ENCODE measurements at places on chromosomes 12 and 14. TPM values are rescaled to one million over a fixed set of nuclear protein-coding genes. Genes with fewer than 3 reads are reported as not detected.

The NKX2-1 gene
- not detected for total RNA-seq

The SLC2A14 gene
- total RNA-seq: 0.58 TPM

DNA sequence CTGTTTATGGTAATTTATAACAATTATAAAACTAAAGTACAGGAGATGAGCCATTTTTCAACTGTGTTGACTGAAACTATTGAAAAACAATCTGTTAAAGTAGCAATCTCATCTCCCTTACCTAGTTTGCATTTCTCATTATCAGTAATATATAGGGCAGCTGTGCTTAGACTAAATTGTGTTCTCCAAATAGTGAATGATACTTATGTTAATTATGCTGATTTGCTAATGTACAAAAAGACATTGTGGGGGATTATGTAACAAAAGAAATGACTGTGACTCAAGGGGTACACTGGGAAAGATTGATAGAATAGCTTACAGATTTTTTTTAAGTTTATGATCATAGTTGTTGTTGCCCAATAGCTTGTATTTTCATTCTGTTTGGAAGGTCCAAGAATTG, 207.7 kb downstream of the FUT8 start:
- no peaks in the 10 kb centered on the region for H3K27me3 ChIP-seq
- H3K4me1 ChIP-seq: no peaks in the 10 kb centered on the region

GRCh38 chr12:121087467-121088194, 45.0 kb upstream of the P2RX7 start:
- no peak for ATAC-seq
- H3K27me3 ChIP-seq: no peaks in the 10 kb centered on the region
- H3K27ac ChIP-seq: peak overlapping the region; percentile 23
- no peak overlapping the region for H3K4me3 ChIP-seq
- H3K4me1 ChIP-seq: peaks cover 15% of the 10 kb centered on the region

GRCh38 chr14:54653712-54654469, 87.0 kb downstream of the SAMD4A start:
- H3K36me3 ChIP-seq: no peaks in the 10 kb centered on the region
- no peaks in the 10 kb centered on the region for H3K4me1 ChIP-seq
- no peak overlapping the region for H3K27ac ChIP-seq
- no peak for ATAC-seq
- H3K27me3 ChIP-seq: peaks cover 12% of the 10 kb centered on the region

GRCh38 chr12:120651821-120652220, 11.4 kb downstream of the CABP1 start:
- H3K36me3 ChIP-seq: no peaks in the 10 kb centered on the region
- H3K27ac ChIP-seq: no peak overlapping the region
- peaks cover 31% of the 10 kb centered on the region for H3K27me3 ChIP-seq
- H3K4me1 ChIP-seq: peaks cover 9% of the 10 kb centered on the region

DNA sequence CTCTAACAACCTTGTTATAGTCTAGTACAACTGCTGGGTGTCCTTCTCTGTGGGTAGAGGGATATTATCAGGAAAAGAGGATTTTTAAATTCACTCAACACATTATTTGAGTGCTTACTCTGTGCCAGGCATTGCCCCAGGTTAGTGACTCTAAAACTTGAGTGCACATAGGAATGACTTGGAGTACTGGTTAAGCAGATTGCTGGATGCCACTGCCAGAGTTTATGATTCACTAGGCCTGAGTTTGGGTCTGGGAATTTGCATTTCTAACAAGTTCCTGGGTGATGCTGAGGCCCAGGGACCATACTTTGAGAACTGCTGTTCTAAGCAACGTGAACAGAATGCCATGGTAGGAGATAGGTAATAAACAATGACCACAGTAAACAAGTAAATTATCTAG, 96.6 kb downstream of the CFAP54 start:
- no peak overlapping the region for H3K4me3 ChIP-seq
- no peaks in the 10 kb centered on the region for H3K4me1 ChIP-seq
- H3K36me3 ChIP-seq: no peaks in the 10 kb centered on the region
- no peak overlapping the region for H3K27ac ChIP-seq
- peaks cover 10% of the 10 kb centered on the region for H3K27me3 ChIP-seq

DNA sequence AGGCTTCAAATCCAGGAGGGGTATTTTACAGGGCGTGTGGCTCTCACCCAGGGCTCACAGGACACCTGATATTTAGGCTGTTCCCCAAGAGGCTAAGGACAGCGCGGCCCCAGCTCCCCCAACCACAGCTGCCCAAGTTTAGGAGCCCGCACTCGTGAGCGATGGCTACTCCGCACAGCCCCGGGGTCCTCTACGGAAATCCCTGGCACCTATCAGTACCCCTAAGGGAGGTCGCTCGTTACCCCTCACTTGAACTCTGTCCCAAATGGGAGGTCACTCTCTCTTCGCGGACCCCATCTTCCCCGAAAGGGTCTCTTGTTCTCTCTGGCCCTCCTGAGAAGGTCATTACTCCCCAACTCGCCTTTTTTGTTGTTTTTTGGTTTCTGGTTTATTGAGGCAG, 708 bp upstream of the P2RX4 start:
- no peak for ATAC-seq
- peaks cover 8% of the 10 kb centered on the region for H3K4me1 ChIP-seq
- peak overlapping the region; percentile 48 for H3K27ac ChIP-seq
- H3K4me3 ChIP-seq: peak overlapping the region; percentile 90
- H3K36me3 ChIP-seq: peaks cover 35% of the 10 kb centered on the region
- H3K27me3 ChIP-seq: no peaks in the 10 kb centered on the region

The SPATA7 gene
- total RNA-seq: 1.9 TPM
